Dermis microvascular lymphatic vessel endothelial cell (primary cell): ENCODE measurements at places on chromosomes 5 and 9. TPM values are rescaled to one million over a fixed set of nuclear protein-coding genes. Genes with fewer than 3 reads are reported as not detected.

The PCDHGA4 gene
- total RNA-seq, result 0.90 and 2.1 TPM in 2 replicates

The ACER2 gene
- total RNA-seq, result 5.0 and 7.8 TPM in 2 replicates

- no peak for DNase-seq
Measured at GRCh38 chr9:71814815-71815214, 46.5 kb upstream of the CEMIP2 start.

The FAM221B gene
- total RNA-seq, result not detected in 2 replicates

The SCGB3A2 gene
- total RNA-seq, result not detected in 2 replicates

DNA sequence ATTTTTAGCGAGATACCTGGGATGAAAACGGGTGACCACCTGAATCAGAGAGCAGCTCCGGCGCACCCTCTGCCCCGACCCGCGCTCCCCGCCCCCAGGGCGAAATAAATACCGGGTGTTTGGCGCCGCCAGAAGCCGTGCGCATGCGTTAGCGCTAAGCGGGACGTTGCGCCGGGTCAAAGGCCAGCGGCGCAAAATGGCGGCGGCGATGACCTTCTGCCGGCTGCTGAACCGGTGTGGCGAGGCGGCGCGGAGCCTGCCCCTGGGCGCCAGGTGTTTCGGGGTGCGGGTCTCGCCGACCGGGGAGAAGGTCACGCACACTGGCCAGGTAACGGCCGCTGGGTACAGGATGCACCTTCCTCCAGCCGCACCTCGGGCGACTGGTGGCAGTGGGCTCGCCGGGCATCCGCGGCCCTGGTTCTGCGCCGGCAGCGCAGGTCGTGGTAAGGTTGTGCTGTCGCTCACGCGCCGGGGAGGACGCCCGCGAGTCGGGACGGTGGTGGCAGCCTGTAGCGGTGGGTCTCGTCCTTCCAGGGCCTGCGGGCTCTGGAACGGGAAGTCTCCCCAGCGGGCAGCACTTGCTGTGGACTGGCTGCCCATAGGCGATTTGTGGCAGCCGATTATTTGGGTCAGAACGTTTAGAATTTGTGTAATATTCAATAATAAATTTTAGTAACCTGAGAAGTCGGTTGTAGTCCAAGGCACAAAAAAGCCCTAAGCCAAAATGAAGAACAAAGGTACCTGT is at the start of gene NDUFS6:
Gene NDUFS6 (plus strand): TSS at position 186 of the 745 bp plus-strand sequence. CDS start 11 bp downstream, at position 197.
- DNase-seq, result peak; percentile 51

The FEM1C gene
- 10.9 and 12.5 TPM in 2 replicates for total RNA-seq

DNA sequence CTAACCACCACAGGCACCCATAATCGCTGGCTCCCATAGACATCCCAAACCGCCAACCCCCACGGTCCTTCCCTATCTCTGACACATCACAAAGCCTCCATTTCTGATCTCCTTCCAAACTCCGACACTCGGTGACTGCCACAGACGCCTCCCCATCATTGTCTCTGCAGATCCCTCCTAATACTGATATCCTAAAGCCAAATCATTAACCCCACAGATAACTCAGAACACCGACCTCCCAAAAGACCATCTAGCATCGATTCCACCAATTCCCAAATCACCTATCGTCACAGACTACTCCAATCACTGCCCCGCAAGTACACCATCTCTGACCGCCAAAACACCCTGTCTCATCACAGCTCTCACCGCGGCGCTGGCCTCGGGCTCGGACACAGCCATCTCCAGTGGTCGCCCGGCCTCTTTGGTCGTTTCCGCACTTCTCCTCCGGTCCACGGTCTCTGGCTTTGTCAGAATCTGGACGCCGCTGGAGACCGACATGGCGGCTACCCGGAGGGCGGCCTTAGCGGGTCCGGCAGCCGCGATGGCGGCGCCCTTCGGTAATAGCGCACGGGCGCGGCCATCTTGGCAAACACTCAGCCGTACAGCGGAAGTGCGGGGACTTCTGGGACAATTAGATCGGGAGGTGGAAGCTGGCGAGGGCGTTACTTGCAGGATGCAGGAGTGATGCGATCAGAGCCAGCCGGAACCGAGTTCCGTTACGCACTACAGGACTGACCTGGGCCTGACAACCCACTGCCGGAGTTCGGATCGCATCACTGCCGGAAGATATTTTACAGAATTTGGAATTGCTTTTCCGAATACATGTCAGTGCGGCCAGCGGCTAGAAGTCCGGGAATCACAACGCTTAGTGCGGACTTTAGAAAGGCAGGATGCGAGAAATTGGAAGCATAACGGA is at the start of gene ZFP37:
Gene ZFP37 (minus strand): TSS at position 534 of the 916 bp plus-strand sequence. CDS start 36 bp downstream, at position 498.
- peak; percentile 95 for DNase-seq

DNA sequence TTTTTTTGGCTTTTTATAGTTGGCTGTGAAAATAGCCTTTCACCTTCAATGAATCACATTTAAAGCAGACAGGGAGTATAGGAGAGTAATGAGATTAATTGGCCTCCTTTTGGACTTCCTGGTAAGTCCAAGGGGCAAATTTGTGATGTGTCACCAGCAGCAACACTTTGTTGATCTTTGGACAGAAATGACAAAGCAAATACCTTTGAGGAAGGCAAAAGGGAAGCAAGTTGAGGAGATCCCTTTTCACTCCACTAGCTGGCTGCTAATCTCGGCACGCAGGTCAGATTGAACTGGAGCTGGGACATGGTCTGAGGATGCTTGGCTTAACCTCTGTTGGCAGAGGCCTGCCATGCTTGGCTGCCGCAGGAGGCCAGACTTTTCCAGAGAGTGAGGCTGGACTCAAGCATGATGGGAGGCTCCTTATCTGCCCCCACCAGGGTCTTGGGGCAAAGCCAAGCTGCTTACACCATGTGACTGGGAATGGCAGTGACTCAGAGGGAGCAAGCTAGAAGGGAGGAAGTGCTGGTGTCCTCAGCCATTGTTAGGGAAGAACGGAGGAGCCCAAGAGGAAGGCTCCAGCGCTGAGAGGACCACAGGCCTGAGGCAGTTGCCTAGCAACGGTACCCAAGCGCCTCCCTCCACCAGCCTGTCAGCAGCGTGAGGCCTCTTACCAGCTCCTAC is 174.5 kb upstream of the MAP1B start:
- DNase-seq, result peak; percentile 91

DNA sequence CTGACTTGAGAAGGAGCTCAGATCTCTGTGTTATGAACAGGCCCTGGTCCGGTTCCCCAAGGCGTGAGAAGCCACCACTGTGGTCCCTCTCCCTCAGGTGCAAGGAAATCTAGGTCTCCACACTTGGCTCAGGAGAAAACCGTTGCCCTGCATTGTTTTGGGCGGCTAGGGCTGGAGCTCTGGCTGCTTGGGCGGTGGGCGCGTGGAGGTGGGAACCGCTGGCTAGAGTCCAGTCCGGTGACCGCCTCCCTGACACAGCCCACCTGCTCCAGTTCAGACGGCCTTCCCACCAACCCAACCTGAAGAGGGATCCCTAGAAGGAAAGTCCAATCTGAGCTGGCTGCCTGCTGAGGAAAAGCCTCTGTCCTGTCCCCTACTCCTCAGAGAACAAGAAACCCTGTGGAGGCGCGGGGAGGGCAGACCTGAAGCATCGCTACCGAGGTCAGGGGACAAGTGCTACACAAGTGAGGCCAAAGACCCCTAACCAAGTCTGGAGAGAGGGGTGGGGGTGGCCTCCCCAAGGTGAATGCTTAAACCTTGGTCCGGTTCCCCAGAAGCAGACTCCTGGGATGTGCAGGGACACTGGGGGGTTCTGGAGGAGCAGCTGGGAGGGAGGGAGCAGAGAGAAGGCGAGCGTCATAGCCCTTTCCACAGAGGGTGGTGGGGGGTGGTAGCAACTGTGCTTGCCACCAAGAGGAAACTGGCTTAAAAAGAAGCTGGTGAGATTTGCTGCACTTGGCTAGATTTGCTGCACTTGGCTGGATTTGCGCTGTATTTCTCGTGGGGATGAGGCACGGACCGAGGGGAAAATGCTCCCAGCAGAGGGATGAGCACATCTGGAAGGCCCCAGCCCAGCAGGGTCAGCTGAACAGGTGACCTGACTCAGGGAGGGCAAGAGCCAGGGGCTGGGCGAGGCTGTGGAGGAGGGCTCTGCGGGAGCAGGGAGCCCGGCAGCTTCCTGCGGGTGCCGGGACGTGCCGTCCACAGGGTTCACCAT is 65.2 kb downstream of the RAPGEF1 start:
- no peak for DNase-seq

DNA sequence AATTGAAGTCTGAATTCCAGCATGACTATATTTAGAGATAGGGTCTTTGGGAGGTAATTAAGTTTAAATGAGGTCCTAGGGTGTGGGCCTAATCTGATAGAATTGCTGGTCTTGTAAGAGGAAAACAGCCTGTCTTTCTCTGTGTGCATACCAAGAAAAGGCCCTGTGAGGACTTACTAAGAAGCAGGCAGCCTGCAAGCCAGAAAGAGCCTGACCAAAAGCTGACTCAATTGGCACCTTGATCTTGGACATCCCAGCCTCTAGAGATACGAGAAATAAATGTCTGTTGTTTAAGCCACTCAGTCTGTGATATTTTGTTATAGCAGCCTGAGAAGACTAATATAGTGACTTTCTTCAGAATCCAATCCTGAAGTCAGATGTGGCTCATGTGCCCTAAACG is 14.6 kb downstream of the ARL14EPL start:
- no peak for DNase-seq

DNA sequence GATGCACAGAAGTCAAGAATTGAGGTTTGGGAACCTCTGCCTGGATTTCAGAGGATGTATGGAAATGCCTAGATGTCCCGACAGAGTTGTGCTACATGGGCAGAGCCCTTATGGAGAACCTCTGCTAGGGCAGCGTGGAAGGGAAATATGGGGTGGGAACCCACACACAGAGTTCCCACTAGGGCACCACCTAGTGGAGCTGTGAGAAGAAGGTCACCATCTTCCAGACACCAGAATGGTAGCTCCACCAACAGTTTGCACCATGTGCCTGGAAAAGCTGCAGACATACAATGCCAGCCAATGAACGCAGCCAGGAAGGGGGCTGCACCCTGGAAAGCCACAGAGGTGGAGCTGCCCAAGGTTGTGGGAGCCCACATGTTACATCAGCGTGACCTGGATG is 104.5 kb downstream of the STK32A start:
- DNase-seq, result peak; percentile 1

DNA sequence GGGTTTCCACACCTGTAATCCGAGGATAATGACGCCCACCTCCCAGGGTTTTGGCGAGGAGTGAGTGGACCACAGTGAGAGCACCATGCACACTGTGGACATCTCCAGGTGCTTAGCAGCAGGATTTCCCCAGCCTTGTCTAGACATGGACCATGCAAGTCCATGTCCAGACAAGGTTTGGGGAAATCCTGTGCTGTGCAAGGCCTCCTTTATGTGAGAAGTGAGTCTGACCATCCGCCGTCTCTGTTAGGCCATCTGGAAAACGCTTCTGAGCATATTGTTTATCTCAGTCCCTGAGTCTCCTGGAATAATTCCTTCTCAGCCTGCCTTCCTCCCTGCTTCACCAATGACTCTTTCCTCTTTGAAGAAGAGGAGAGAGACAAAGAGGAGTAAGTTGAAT is 26.2 kb upstream of the TNFAIP8 start:
- DNase-seq, result no peak

DNA sequence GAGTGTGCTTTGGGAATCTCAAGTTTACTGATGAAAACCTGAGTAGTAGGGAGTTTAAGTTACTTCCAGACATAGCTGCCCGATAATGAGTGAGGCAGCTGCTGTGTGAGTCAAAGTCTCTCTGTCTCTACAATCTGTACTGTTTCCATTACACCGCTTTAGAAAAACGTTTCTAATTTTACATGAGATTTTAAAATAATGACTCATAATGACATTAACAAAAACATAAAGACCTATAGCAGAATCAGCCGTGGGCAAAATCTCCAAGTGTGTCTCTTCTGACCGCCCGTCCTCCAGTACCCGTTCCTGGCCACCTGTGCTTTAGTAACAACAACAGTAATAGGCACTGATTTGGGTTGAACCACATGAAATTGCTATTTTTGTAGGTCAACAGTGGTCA is 69.6 kb upstream of the PRRC1 start:
- DNase-seq, result no peak

The PIP5K1B gene
- under 0.01 TPM in 2 replicates for total RNA-seq

GRCh38 chr9:6415266-6415665 is 2.3 kb downstream of the UHRF2 start:
- peak; percentile 32 for DNase-seq

The TNFSF8 gene
- not detected in 2 replicates for total RNA-seq

GRCh38 chr9:110266795-110267194 is 10.5 kb upstream of the TXN start:
- no peak for DNase-seq

GRCh38 chr5:170006021-170006420 is 25.7 kb upstream of the INSYN2B start:
- DNase-seq, result no peak
